ENCODE measurements at places on chromosomes 1 and 21.

DNA sequence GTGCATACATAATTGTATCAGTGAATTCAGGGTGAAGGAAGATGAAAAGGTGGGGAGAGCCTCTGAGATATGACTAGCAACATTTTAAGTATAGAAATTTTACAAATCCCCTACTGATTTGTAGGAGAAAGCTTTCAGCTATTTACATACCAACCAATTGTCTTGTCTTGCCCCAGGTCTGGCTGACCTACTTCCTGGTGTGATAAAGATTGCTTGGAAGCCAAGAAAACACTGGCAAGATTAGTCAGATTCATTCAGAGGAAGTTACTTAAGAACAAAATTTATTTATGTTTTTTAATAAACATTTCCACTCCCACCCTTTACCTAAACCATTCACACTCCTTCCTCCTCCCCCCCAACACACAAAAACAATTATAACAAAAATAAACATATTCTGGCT, 17.5 kb downstream of the PTGS2 start:
- no peak for DNase-seq

GRCh38 chr1:6912518-6912917, 127.3 kb downstream of the CAMTA1 start:
- no peak for DNase-seq

DNA sequence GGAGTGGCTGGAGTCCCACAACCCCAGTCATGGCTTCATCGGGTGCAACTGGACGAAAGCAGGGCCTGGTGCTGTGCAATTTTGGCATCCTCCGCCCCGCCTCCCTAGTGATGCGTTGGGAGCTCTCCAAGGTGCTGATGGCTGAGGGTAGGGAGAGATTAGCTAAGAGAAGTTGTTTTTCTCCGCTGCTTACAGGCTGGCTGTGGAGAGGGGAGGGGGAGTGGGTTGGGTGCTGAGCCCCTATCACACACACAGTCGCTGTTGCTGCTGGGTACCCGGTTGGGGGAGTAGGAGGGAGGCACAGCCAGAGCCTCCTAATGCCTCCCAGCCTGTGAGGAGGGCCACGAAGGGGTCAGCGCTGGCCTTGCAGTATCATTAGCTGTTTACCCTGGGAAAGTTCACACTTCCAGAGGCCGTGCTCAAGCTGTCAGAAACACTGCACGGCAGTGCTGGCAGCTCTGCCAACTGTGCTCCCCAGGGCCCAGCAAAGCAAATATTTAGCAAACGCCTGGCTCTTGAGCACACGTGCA, 110.0 kb downstream of the GRIK3 start:
- DNase-seq = no peak

DNA sequence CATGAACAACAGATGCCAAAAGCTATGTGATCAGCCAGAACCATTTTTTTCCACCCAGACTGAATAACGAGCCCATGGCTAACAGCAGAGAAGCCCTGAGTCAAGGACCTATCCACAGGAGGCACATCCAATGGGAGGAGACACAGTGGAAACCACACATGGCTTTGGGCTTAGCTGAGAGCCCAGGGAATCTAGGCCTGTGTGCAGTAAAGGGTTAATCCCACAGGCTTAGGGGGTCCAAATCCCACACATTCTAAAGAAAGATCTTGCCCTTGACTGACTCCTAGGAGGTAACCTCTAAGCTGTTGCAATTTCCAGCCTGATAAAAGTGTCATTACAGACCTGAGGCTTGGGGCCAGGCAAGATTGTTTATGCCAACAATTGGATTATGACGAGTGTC, 194.5 kb downstream of the DSCAM start:
- no peak for DNase-seq

- DNase-seq = no peak
Measured at GRCh38 chr1:36675106-36675505, 192.4 kb upstream of the CSF3R start.

- DNase-seq = no peak
Measured at GRCh38 chr1:156002188-156002911, 18.4 kb downstream of the SSR2 start.

DNA sequence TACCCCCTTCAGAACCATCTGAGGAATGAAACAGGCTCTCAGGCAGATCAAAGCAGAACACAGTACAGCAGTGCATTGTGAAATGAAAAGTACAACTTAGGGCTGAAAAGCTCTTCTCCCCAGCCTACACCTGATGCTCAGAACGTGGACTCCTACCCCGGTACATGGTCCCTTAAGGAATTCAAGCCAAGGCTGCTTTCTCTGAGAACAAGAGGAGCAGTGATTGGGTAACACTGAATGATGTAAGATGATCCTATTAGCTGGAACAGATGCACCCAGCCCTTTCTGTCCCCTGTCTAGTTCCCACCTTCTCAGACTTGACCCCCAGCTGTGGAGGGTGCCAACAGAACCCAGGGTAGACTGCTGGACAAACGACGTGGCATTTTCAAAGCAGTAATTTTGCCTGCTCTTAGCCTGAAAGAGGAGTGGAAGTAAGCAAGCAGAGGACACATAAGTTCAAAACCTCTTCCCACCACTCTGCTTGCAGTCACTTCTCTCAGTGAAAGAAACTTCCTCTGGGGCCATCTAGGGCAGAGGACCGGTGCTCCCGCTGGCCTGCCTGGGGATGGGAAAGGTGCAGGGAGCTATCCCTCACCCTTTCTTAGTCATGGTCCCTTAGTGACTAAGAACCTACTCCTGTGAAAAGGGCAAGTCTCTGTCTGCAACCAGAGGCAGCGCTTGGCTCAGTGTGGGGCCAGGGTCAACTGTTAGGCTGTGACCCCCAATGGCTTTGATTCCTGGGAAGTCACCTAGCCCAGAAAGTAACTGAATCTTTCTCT, 72.7 kb downstream of the TRABD2B start:
- DNase-seq = no peak

DNA sequence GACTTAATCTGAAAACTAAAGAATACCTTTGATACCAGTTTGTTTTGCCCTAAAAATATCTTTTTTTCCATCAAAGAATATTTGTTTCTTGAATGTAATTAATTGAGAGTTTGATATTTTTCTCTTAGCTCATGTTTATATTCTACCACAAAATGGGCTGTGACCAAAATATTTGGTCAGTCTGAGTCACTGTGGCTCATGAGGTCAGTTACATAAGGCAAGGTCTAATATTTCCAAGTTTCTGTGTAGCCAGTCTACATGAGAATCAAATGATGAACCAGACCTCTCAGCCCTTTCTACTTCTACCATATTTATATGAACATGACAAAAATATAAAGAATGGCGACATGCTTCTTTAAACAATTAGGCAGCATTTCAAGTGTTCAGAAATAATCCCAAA, 83.0 kb upstream of the IVNS1ABP start:
- DNase-seq = no peak
